ENCODE measurements at places on chromosomes 1 and 21. TPM values are rescaled to one million over a fixed set of nuclear protein-coding genes. Genes with fewer than 3 reads are reported as not detected.

DNA sequence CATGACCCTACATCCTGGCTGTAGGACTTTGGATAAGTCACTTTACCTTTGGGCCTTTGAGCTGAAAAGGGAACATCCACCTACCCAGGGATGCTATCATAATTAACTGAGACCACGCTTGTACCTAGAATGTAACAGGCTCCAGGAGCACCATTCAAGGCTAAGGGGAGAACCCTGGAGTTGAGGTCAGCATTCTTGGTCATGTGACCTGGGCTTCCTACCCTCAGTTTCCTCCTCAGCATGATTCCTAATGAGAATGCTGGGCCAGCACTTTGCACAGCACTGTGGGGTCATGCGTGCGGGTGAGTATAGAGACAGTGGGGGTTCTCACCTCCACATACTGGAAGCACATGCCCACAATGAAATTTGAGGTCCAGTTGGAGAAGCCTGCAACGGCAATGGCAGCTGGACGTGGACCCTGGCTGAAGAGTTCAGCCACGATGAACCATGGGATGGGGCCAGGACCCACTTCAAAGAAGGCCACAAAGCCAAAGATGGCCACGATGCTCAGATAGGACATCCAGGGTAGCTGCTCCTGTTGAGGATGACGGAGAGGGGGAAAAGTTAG is 31.3 kb downstream of the SLC2A1 start:
- DNase-seq: no peak

DNA sequence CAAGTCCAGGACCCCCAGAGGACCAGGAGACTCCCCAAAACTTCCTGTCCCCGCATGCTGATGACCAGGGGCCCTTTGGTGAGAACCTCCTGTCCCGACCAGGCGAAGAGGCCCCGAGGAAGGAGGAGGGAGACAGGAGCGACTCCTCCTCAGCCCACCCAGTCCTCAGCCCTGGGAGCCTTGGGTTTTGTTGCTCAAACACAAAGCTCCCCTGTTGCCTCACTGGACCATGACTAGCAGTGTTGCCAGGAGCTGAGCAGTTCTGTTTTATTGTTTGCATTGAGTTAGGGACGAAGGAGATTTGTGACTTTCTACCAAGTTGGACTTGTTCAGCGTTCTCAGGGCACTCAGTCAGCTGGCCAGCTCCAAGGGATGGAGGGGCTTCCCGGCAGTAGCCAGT is 10.0 kb downstream of the UMODL1 start:
- no peak for DNase-seq

- DNase-seq: no peak
Observed at GRCh38 chr1:66258404-66259105, 275.4 kb upstream of the SGIP1 start.

DNA sequence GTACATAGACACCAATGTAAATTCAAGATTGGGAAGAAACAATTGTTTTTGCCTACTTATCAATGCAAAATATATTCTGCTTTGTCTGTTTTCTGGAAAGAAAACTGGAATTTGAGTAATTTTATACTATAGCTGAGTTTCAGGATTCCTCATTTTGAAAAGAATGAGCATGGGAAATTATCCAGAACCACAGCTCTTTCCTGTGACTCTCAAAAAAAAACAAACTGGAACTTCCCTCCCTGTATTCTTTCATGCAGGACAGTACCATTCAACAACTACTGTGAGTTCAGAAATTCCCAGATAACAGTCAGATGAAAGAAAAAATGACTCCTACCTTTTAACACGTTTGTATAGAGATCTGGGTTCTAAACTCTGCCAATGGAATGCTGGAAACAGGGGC is 372.4 kb downstream of the TGFB2 start:
- DNase-seq: no peak

DNA sequence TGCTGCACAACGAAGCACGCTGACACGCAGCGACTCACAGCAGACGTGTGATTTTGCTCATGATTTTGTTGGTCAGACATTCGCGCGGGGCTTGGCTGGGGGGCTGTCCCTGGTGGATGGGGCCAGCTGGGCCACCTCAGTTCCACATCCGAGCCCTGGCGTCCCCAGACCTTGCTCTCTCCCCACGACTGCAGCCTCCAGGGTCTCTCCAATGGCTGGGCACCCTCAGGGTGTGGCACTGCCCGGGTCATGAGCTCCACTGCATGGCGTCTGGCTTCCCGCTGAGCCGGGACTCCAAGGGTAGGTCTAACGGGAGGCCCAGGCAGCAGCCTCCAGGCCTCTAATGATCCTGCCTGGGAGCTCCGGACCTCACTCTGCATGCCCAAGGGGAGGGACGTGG is 173.0 kb upstream of the AJAP1 start:
- no peak for DNase-seq

DNA sequence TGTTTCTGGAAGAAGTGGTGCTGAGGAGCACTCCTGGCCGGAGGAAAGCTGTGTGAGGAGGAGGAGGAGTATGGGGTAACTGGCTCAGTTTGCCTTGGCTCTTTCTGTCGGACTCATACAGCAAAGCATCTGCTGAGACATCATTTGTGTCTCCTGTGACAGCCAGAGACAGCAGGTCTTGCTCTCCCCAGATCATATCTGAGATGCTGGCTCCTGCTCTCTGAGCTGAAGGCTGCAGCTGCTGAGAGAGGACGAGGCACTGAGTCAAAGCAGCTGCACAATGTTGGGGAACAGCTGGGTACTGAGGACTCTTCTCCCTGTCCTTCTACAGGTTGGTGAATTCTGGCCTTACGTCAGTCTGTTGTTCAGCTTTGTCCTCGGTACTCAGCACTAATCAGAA is 14.3 kb downstream of the OR2B11 start:
- no peak for DNase-seq

C21orf91 gene
- polyA plus RNA-seq: 2.2 TPM

- DNase-seq: no peak
Observed at GRCh38 chr1:115189814-115190539, 100.7 kb upstream of the TSPAN2 start.

- DNase-seq: no peak
Observed at GRCh38 chr1:3623441-3624199, 1.2 kb upstream of the TPRG1L start.

DNA sequence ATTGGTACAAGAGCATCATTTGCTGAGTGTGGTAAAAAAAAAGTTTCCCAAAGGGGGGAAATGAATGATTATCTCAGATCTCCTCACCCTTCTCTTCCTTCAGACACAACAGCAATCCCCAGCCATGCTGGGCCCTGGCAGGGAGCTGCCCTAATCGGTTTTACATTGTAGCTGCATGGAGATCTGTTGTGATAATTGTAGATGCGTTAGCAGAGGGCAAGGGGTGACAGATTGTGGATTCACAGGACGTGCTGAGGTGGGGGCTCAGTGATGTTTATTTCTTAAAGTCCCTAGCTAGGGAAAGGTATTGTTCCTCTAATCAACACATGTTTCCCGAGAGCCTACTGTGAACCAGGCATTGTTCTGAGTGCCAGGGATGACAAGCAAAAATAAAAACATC is 304.1 kb downstream of the PBX1 start:
- no peak for DNase-seq

CRABP2 gene
- polyA plus RNA-seq: 42.1 TPM
